Dorsolateral prefrontal cortex (tissue), 122 donors: ENCODE measurements at places on chromosomes 5 and 9.
A peak's percentile ranks its signal among the peaks of the same experiment; 100 is the strongest.

DNA sequence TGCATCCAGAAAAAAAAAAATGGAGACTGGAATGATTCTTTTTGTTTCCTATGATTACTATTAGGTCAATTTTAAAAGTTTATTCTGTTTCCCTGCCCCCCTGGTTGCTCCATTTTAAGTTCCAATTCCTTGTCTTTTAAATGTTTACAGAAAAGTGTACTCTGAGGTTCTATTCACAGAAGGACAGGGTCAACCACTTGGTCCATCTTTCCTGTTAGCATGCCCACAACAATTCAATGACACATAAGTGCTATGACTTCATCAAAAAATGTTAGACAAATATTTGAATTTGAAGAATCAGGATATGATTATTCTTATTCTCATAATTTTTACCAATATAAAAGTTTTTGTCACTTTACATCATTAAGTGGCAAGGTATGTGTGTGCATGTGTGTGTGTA, 123.7 kb downstream of the PDE4D start:
- no peak for DNase-seq

GRCh38 chr5:54206580-54207229, 103.7 kb downstream of the ARL15 start:
- DNase-seq: no peak

- no peak for DNase-seq
Measured at GRCh38 chr5:125497651-125498050, 751.2 kb upstream of the ZNF608 start.

DNA sequence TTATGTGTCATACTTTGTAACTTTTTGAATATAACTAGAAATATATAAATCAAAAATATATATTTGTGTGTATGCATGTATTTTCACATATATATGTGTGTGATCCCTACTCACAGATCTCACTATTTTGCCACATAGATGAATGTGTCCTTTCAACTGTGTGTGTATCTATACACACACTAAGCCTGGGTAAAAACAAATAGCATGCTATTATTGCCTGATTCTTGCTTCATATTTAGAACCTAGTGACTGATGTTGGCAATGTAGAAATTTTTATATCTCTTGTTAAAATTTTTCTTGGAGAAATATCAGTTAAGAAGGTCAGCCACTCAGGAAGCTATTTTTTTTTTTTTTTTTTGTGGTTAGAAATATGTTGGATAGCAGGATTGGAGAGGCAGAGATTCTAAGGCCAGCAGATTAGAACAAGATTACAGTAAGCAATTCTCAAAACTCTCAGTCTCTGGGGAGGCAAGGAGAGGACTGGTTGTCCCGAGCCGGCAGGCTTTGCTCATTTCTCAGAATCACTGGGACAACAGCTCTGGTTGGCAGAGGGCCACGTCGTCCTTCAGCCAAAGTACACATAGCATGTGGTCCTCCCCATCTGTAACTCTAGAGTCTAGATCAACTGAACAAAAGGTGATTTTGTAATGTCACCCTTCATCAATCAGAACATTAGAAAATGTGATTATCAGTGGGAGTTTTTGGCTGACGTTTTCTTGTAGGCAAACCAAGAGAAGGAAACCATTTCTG, 19.7 kb downstream of the C6 start:
- DNase-seq: peak; percentile 75

- DNase-seq: peak; percentile 3
Measured at GRCh38 chr9:137986268-137987099, 108.9 kb downstream of the CACNA1B start.

DNA sequence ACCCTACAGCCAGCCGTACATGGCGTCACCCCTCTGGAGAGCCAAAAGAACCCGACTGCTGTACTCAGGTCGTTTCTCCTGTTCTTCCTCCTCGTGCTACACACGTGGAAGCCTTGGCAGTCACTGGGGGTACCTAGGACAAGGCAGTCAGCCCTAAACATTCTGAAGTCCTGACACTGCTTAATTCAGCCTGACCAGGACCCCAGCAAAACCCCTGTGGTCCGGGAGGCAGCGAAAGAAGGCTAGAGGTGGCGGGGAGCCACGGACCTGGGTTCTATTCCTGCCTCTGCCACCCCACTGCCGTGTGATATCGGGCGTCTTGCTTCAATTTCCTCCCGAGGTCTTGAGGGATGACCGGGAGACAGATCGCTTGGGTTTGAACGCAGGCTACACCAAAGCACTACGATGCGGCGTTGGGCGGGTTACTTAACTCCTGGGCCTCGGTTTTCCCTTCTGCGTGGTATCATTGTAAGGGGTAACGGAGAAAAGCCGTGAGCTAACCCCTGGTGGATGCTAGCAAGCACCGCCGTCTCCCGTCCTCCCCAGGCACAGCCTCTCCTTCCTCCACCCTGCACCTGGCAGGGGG, 429 bp upstream of the ARL10 start:
- no peak for DNase-seq

- DNase-seq: no peak
Measured at GRCh38 chr5:112643339-112643971, 94.2 kb upstream of the APC start.

GRCh38 chr9:123725389-123725788, 204.5 kb downstream of the DENND1A start:
- DNase-seq: peak; percentile 53

DNA sequence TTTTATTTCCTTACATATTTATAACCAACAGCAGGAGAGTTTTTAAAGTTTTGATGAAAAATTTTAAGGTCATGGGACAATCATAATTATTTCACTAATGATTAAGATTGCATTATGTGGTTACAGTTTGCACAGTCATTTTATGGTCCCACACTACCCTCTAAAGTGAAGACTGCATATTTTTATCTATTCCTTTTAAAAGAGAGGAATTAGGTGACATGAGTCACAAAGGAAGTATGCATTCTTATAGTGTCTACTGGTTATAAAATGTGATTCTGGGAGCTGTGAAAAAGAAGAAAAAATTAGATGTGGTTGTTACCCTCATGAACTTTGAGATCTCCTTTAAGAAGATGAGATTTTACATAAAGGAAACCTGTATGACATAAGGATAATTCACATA, 87.9 kb upstream of the GRIA1 start:
- no peak for DNase-seq

DNA sequence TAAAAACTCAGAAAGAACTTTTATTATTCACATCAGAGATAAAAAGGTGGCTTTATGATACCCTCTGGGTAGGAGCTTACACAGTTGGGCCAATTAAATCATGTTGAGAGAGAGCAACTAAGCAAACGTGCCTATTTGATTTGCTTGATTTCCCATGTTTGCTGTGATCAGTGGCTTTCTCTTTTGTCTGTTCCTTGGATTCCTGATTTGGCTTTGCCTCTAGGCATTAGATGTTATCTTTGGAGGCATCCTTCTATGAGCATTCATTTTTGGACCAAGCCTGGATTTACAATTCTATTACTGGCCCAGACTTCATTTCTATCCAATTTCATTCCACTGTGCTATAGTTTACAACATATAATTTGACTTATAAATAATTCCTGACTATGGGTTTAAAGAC, 35.9 kb downstream of the VCAN start:
- no peak for DNase-seq

DNA sequence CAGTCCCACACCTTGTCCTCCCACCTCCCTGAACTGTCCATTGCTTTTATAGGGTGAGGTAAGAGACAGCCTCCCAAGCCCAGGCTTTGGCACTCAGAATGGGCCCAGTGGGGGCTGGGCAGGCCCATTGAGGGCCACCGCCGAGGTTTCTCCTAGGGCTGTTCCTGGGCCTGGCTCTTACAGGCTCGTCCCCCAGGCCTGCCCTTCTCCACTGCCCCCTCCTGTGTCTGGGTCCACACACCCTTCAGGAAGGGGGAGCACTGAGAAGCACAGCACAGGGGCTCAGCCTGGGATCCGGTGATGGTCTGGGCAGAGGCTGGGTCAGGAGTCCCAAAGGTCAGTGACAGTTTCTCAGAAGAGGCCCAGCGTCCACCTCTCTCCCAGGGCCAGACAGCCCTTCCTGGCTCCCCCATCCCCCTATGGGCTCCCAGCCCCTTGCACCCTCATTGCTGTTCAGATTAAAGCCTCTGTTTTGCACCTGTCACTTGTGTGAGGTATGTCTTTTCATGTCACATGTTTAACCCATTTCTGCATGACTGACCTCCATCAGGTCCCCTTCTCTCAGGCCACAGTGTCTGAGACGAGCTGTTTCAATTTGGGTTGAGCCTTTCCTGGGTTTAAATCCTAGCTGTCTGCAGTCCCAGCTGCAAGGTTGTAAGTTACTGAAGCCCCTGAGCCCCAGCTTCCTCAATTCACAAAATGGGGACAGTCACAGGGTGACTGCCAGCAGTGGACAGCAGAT, 29.4 kb downstream of the IER5L start:
- DNase-seq: no peak

DNA sequence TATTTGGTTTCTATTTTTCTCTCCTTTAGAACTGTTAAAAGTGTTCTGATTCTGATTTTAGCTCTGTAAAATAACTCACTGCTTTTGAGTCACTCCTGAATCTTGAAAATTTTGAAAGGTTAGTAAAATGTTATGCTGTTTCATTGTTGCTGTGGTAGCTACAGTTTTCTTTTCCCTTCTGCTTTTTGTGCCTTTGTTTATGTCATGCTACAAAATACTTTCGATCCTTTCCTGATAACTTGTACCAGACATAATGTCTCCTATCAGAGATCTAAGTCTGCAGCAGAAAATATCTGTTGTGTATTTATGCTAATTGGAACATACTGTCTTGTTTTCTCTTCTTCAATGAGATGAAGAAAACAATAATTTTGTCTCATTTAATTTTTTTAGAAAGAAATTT, 26.9 kb upstream of the CEP120 start:
- no peak for DNase-seq

- DNase-seq: no peak
Measured at GRCh38 chr9:131657037-131657377, 82.9 kb downstream of the RAPGEF1 start.

GRCh38 chr5:97181856-97182545, 1.0 kb downstream of the RIOK2 start:
- no peak for DNase-seq

GRCh38 chr9:111524731-111525055, 286 bp upstream of the ZNF483 start:
- no peak for DNase-seq

DNA sequence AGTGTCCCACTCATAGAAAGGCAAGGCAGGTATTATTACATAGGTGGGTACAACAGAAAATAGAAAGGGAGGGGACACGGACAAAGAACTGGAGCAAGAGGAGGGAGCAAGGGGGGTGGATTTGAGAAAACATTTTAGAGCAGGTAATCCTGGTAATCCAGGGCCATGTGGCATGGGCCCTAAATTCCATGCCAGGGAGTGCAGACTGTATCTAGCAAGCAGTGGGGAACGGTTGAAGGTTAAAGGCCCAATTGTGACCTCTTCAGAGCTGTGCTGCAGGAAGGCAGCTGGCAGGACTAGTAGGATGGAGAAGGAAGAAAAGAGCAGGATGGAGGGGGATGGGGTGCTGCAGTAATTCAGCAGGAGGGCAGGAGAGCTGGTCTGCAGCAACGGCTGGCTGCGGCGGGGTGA, 75.2 kb downstream of the PDE6A start:
- no peak for DNase-seq

DNA sequence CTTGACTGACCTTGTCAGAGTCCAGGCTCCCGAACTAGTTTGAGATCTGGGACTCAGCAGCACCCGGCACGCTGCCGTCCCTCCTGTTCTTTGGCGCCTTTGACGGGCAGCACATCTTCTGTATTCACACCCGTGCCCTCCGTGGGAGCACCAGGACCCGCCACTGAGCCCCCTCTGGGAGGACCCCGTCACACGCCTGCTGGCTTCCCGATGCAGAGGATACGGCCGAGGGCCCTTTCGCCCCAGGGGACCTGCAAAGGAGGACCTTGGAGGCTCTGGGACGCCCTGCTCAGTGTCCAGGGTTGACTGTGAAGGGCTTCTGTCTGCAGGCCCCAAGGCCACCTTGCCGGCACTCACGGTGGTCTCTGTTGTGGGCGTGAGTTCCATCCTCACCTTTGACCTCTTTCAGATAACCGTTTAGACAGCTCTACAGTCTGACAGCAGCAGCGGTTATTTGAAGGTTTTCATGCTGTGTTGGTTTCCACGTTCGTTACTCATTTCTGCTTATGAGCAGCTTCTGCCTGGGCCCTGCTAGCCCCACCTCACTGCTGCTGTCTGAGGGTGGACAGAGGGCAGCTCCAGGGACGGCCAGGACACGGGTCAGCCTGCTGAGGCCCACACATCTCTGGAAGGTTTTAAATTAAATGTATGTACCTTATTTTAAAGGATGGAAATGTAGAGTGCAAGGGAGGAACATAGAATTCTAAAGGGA, 12.6 kb upstream of the EXOC3 start:
- no peak for DNase-seq

GRCh38 chr5:153130296-153130695, 360.2 kb upstream of the GRIA1 start:
- DNase-seq: no peak

DNA sequence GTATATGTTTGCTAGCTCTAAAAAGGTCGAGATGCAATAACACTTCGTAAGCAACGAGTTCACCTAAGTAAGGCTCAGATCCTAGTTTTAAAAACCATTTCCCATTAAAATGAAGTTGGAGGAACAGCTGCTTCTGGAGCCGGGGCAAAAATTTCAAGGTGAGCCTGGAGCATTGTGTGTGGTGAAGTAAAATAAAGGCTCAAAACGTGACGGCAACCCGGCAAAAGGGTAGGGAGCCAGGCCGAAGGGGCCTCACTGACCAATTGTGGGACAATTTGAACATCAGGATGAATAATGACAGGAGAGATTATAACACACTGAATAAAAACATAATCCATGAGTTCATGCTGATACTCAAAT, 20.1 kb downstream of the BTNL9 start:
- DNase-seq: no peak

DNA sequence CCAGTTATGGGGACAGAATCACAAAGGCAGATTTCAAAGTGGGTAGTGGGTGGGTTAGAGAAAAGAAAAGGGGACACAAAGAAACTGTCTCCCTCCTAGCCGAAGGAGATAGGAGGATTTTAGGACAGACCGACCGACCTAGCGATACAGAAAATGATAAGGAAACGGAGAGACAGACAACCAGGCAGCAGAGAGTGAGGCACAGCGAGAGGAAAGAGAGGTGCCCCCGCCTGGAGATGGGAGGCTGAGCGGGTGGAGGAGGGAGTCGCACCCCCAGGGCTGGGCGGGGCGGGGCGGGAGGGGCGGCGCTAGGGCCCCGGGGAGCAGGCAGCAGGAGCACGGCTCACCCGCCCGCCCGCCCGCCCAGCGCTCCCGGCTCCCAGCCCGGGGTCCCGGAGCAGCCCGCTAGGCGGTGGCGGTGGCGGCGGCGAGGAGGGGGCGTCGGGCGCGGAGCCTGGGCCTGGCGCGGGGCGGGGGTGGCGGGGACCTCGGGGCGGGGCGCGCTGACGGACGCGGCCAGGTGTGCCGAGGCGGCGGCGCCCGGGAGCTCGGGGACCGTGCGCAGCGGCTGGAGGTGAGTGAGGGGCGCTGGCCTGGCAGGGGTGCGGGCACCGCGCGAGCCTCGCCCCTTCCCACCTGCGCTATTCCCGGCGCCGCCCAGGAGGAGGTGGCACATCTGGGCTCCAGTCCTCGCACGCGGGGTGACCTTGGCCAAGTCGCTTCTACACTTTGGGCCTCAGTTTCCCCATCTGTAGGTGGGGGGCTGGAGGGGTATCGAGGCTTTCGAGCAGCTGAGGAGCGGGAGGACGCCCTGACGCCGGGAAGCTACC, 15.9 kb upstream of the SYNPO start:
- DNase-seq: no peak
